ENCODE measurements at places on chromosomes 7 and 10. TPM values are rescaled to one million over a fixed set of nuclear protein-coding genes. Genes with fewer than 3 reads are reported as not detected.

DNA sequence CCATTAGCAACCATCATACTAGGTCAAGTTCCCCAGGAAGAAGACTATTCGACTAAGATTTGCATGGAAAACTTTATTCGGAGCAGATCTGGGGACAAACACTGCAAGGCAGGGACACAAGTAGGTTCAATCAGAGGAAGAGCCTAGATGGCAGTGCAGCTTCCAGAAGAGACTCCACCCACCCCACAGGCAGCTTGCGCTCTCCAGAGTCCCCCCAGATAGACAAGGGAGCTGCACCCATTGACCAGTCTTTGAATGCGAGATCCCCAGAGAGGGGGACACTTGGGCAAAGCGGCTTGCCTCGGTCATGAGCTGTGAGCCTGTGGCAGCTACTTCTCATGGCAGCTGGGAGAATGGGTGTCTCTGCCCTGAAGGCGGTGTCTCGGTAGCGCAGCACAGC, 4.2 kb downstream of the GALNTL5 start:
- DNase-seq, result no peak

- DNase-seq, result no peak
Measured at GRCh38 chr10:33113466-33113865, 155.4 kb upstream of the ITGB1 start.

The PON1 gene
- total RNA-seq, result not detected

The BUD31 gene
- total RNA-seq, result 36.0 TPM

DNA sequence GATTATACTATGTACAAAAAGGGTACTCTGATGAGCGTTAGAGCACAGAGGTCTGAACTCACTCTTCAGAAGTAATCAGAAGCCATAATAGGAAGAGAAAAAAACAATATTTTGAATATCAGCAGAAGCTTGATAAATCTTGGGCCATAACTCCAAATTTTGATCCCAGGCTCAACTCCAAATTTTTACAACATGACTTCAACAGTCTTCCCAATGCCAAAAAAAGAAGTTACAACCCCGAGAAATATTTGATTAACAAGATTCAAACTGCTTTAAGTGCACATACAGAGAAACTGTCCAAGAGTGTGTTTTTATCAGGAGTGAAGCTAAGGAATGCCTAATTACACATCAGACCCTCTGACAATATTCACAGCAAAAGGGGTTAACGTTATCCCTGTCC, 7.5 kb downstream of the MPP7 start:
- DNase-seq, result no peak

GRCh38 chr10:43261578-43262396, 5.1 kb downstream of the RASGEF1A start:
- DNase-seq, result no peak

The DMTF1 gene
- 24.4 TPM for total RNA-seq

The ANKRD7 gene
- total RNA-seq, result 0.59 TPM

- DNase-seq, result no peak
Measured at GRCh38 chr10:3169271-3169670, 3.3 kb downstream of the PITRM1 start.

The SOSTDC1 gene
- 1.4 TPM for total RNA-seq

The FOXI2 gene
- not detected for total RNA-seq

DNA sequence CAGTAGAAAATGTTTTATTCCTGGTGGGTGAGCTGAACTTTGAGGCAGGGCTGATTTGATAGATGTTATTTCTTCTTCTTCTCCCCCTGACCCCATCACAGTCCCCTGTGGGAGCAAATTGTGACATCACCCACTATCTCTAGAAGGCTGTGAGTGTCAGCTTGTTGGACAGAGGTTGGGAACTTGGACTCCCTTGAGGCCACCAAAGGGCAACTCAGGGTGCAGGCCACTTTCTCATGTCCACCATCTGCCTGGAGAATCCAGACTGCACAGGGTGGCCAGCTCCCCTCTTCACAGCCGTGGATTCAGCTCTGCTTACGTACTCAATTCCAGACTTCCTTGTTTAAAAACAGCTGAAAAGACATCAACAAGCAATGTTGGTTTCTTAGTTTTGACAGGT, 103.0 kb downstream of the LRRC18 start:
- peak; percentile 36 for DNase-seq

GRCh38 chr10:30775779-30776591, 146.4 kb upstream of the LYZL2 start:
- DNase-seq, result peak; percentile 45

The LRRD1 gene
- total RNA-seq, result not detected

- no peak for DNase-seq
Measured at GRCh38 chr7:46651070-46651469, 730.0 kb upstream of the IGFBP3 start.

The SLIT1 gene
- 0.17 TPM for total RNA-seq

The ODAD2 gene
- 0.42 TPM for total RNA-seq

- DNase-seq, result no peak
Measured at GRCh38 chr10:63169624-63170023, 36.5 kb downstream of the NRBF2 start.

The CPVL gene
- total RNA-seq, result 72.6 TPM

The BBIP1 gene
- 20.6 TPM for total RNA-seq

The ERV3-1 gene
- 5.8 TPM for total RNA-seq

The COL26A1 gene
- not detected for total RNA-seq

The BLVRA gene
- total RNA-seq, result 47.4 TPM

- DNase-seq, result no peak
Measured at GRCh38 chr10:29920408-29921070, 138.8 kb downstream of the JCAD start.

- DNase-seq, result no peak
Measured at GRCh38 chr10:110825508-110825907, 46.2 kb upstream of the PDCD4 start.

- peak; percentile 63 for DNase-seq
Measured at GRCh38 chr7:27210441-27211083, 10.7 kb upstream of the HOXA13 start.

GRCh38 chr10:15719049-15719898, 448 bp downstream of the ITGA8 start:
- DNase-seq, result no peak

GRCh38 chr7:109549471-109550193, 980.0 kb downstream of the DNAJB9 start:
- DNase-seq, result no peak

GRCh38 chr10:9848981-9849380, 1168.7 kb upstream of the CELF2 start:
- DNase-seq, result no peak

The PLA2G12B gene
- total RNA-seq, result not detected

DNA sequence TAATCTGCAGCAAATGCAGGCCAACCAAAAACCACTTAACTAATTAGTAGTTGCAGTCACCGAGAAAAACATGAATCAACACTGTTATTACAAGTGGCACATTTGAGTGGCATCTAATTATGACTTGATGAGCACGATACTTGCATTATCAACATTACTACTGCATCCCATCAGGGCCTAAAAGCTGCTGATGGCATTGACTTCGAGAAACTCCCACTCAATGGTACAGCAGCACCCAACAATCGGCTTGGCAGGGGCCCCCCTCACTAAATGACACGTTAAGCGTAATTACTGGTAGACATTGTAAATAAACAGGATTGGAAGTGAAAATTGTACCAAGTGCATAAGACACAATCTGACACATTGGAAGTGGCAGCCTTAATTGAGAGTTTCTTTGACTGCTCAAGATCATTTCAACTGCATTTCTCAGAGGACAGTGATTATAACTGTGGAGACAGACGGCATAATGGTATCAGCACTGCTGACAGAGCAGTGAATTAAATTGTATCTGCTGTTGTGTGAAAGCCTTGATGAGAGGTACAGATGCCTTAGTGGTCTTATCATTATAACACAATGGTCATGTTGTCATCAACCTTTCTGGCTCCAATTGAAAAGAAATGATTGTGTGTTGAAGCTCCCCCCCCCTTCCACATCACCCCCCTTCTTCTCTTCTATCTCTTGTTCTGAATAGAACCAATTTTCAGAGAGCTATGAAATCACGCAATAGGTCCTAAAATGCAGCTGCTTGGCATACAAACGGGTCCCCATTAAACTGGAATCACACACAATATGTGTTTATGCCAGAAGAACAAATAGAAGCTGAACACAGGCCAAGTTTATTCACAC, 43.4 kb downstream of the SHTN1 start:
- no peak for DNase-seq

The FAM131B gene
- total RNA-seq, result 0.57 TPM

DNA sequence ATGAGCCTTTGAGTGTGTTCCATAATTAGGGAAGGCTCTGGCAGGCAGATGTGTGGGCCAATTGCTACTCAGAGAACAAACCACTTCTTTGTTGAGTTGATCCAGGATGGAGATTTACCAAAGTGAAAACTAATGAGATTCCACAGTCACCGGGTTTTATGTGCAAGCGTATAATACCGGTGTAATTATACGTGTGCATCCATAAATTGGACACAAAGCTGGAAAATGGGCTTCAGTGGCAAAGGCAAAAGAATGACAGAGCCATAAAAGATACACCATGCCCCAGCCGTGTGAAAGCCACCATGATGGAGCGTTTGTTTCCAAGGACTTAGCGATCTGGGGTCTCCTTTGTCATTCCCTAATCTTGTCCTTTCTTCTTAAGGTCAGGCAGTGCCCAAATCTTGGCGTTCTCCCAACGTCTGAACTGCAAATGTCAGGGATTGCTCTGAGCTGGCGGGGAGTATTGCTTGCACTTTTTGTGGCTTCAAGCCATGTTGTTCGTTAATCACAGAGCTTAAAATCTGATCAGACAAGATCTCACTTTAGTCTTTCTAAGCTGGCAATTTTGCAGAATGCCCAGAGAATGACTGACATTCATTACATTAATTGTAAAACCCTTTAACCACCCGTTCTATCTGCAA, 70.1 kb downstream of the NPTX2 start:
- DNase-seq, result no peak

The ACHE gene
- total RNA-seq, result 0.40 TPM

- DNase-seq, result no peak
Measured at GRCh38 chr7:27709137-27710075, 30.6 kb upstream of the TAX1BP1 start.

DNA sequence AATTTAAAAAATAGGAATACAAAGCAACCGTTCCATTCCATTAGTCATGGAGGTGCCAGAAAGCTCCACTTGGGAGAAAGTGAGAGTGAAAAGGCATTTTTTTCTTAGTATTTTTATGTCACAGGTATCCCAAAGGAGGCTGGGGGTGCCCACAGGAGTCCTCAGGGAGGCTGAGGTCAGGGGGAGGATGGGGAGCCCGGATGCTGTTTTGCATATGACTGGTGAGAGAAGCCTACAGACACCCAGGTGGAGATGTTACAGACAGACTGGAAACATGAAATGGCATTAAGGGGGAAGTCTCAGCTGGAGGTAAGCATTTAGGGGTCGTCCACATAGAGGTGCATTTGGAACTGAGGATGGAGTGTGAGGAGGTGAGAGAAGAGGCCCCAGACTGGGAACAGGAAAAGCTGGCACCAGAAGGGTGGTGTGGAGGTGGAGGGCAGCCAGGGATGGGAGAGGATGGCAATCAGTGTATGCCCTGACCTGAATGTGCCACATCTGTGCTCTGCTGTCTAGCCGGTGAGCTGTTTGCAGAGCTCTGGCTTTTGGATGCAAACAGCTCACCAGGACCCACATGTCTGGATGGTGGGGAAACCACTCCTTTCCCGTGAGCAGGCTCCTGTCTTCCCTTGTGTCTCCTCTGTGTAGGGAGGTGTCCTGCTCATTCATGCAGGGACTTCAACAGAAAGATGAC, 101.1 kb downstream of the RAMP3 start:
- no peak for DNase-seq

DNA sequence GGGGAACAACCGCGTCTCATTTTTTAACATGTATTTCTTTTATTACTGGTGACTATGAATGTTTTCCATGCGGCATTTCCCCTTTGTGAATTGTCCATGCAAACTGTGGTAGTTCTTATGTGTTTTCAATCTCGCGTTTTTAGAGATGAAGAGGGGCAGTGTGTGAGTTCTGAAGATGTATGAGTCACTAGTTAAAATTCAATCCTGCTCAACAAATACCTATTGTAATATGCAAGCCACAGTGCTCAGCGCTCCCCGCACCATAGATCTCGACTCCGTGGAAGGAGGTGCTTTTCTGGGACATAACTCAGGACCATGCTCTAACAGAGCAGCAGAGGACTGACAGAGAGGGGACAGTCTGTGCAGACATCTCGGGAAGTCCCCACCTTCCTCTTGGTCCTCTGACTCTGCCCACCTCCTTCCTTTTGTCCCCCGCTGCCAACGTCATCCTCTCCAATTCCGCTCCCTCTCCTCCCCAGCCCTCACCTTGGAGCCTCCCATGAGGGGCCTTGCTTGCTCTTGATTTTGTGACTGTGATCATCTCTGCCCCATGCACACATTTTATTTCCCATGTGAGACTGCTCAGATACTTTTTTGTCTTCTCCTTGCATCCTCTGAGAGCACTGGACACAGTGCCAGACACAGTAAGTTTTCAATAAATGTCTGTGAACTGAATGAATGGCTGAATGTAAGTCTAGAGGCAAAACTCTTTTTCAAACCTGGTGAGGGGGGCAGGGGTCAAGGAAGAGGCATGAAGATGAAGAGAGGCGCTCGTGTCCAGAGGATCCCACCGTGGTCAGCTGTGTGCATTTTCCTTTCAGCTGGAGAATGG, 42.7 kb upstream of the PLEKHA1 start:
- DNase-seq, result no peak

All from left ventricle myocardium superior (tissue), 1 donor.